ENCODE measurements at places on chromosomes 7 and 10.

DNA sequence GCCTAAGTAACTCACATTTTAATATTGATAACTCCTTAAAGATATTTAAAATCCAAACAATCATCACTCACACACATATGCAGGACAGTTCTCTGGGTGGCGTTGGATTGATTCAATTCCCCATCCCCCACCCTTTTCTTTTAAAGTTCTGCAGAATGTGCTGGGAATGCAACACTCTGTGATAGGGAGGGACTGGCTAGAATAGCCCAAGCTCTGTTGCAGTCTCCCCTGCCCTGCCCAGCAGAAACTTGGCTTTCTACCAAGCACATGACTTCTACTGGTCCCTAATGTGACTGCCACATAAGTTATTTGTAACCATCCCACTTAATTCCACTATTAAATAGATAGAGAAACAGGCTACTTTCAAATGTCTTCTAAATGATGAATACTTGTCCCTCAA, 55.2 kb downstream of the TWIST1 start:
- no peak for DNase-seq

DNA sequence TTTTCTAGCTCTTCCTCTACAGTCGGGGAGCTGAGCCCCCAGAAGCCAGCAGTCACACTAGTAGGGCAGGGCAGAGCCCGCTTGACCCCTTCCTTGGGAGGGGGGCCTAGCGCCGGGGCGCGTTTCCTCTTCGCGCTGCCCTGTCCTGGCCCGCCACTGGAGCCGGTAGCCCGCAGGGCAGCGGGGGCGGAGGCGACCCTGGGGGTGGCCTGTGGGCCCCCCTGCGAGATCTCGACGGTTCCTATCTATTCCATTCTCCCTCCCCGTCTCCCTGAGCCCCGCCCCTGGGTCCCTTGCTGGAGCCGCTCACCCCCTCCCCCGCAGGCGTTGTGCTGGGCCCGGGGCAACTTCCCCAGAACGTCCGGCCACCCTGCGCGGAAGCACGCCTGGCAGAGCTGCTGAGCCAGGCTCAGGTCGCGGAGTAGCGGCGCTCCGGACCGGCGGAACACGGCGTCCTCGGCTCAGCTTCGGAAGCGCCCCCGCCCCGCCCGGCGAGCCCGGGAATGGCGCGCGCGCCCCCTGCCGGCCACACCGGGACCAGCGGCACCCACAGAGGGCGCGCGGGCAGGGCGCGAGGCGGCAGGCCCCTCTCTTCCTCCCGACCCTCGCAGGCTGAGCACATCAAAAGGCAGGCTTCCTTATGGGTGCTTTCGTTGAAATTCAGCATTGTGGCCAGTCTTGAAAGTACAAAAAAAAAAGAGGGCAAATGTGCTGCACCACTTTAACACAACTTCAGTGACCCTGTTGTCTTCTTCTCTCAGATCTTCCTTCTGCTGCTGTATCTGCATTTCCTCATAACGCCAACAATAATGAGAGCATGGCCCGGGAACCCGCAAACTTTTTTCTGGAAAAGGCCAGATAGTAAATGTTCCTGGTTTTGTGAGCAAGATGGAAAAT, 327.6 kb downstream of the TNS3 start:
- no peak for DNase-seq

GRCh38 chr7:156956727-156957126, 7.2 kb downstream of the NOM1 start:
- no peak for DNase-seq

DNA sequence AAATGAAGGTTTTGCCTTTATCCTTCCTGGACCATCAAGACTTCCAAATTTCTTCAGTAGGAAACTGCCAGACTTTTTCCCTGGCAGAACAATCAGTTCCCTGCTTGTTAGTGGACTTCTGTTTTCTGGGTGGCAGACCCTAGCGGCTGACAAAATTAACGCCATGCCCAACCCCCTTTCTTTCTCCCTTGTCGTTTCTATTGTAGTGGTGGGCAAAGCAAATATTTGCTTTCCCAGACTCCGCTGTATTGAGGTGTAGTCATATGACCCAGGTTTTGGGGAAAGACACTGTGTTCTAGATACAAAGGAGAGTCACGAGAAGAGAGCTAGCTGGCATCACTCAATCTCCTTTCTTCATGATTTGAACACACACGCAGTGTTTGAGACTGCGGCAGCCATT, 7.7 kb downstream of the PON2 start:
- no peak for DNase-seq

Data from stimulated activated CD8-positive, alpha-beta memory T cell treated with anti-CD3 and anti-CD28 coated beads, Interleukin-7, amount 100 ng/mL, for 1 hour (primary cell).